Neuronal stem cell (in vitro differentiated cells): ENCODE measurements at places on chromosomes 5 and 9.

- DNase-seq = no peak
Measured at GRCh38 chr9:1028501-1029190, 21.5 kb upstream of the DMRT2 start.

DNA sequence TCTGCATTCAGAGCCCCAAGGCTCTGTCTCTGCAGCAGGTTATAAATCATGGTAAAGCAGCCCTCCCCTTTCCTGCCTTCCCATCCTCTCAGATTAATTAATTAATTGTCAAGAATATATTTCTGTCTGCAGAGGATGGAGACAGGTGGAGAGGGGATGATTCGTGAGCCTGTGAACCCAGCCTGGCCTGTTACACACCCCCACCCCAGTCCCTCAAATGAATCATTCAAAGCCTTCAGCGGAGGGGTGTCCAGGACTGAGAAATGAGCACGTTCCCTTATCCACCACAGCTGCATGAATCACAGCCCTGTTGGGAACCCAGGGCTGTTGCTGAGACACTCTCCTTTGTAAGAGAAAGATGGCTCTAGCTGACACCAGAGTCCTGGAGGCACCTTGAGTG, 56.0 kb downstream of the NIPAL4 start:
- no peak for DNase-seq

DNA sequence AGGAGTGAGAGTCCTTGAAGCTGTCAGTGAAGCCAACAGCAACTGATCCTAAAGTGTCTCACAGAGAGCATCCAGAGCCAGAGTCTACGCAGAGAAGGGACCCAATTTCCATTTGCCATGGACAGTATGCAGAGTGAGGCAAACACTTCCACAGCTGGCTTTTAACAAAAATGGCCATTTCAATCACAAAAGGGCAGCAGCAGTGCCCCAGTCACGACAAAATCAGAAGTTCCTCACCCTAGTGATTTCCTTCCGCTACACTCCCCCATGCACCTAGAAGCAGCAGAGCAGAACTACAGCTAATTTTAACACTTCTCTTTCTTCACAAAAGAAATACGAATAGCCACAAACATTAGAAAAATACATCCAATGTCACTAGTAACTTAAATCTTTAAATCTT, 27.9 kb downstream of the FBXW11 start:
- no peak for DNase-seq

DNA sequence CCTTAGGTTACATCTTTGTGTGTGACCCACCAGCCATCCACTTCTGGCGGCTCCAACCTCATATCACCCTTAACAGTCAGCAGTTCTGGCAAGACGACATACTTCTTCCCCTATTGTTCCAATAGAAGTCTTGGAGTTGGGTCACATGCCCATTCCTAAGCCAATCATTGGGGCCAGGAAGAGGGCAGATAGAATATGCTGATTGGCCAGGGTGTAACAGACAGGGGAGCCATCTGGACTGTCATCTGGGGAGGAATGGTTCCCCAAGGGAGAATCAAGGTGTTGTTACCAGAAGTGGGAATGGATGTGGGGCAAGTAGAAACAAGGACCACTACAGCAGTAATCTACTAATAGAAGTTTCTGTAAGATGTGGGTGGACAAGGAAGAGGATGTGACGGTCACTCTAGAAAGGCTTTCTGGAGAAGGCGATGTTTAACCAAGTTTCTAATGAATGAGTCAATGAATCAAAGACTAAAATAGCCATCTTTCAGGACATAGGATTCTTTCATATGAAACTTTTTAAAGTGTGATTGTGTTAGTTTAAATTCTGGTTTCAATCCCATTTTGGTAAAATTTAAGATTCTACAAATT, 200.4 kb downstream of the ARHGAP26 start:
- no peak for DNase-seq

DNA sequence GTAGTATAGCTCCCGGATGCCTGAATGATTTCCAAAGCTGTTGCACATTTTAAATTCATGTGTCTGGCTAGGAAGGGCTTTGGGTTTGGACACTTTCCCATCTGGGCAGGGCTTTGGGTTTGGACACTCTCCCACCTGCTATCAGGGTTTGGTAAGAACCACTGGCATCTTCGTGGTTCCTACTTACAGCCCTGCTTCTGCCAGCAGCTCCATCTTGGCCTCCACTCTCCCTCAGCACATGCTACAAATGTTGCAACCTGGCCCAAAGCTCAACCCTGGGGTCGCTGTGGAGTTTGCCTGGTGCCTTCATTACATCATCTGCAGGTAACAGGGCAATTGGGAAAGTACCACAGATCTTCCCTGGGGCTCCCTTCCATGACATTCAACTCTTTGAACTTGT, 3.5 kb downstream of the TMCO6 start:
- no peak for DNase-seq

DNA sequence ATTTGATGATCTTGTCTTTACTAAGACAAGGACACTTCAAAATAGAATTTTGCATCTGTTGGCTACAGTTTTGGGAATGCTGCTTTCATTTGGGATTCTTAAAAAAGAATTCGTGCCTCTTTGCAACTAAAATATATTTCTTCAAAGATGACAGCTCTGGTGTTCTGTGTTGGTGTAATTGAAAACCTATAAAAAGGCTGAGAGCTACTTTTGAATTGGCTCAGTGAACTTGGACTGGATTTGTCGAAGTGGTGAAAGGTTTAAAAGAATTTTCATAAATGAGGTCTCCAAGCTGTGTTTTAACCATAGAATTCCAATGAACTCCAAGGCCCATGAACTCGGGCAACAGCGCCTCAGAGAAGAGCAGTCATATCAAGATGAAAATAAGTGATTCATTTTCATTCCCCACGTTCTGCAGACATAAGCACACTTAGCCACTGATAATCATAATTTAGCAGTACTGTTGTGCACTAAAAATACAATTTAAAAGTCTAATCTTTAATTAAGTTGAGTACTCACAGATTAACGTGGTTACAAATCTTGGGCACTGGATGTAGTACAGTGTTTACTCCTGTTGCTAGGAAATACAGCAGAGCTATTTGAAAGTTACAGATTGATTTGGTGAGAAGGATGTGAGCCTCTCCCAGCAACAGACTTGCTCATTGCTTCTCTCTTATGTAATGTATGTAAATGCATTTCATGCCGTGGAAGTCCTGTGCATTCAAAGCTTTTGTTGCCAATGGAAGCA, 10.9 kb downstream of the SNCAIP start:
- no peak for DNase-seq

DNA sequence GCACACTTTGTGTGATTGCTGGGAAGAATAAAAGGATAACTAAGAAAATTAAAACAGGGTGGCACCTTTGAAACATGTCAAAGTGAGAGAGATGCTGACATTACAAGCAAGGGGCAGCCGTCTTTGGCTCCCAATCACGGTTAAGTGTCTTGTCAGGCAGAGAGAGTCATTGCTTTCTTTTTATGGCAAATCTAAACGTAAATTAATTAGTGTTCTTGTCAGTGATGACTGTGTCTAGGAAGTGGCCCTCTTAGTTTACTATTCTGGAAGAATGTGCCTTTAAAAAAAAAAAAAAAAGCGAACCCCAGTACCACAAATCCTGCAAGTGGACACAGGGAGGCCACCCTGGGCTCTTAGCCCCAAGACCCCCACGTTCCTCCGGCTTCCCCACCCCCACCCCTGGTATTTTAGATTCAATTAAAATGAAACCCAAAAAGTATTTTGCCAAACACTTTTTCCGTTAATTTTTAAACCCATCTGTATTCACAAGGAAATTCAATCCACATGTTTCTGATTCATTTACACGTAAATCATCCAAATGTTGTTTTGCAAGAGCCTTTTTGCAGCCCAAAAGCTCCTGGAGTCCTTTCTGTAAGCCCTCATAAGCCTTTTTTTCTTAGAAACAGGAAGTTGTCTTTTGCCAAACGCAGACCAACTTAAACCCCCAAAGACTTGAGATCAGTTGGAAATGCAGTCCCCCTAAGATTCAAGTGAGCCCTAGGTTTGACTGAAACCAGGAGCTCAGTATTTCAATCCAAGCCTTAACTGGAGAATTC, 399.3 kb downstream of the EBF1 start:
- no peak for DNase-seq

- DNase-seq = no peak
Measured at GRCh38 chr5:15133456-15133965, 261.9 kb upstream of the ANKH start.

GRCh38 chr5:126732716-126733115, 44.2 kb upstream of the LMNB1 start:
- DNase-seq = no peak

GRCh38 chr5:143495821-143496275, 92.4 kb upstream of the NR3C1 start:
- no peak for DNase-seq

DNA sequence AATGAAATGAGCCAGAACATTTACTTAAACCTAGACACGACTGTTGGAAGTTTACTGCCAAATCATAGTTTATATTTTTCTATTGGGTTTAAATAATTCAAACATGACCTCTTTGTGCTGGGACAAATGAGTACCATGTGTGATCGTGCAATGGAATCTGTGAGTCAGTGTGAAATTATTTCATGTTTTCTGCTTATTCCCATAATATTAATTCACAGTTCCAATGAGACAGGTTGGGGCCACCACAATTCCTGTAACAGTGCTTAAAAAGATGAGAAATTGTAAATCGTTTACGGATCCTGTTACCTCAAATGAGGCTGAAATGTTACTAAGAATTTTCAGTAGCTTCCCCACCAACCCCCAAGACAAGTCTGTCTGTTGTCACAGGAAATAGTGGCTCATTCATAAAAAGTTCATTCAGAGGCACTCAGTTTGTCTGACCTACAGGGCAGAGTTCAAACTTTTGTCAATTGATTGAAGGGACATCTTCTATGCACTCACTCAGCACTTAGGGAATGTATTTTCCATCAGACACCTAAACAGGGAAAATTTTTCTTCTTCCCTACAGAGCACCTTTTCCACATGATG, 563.9 kb upstream of the ADAMTS16 start:
- DNase-seq = no peak

DNA sequence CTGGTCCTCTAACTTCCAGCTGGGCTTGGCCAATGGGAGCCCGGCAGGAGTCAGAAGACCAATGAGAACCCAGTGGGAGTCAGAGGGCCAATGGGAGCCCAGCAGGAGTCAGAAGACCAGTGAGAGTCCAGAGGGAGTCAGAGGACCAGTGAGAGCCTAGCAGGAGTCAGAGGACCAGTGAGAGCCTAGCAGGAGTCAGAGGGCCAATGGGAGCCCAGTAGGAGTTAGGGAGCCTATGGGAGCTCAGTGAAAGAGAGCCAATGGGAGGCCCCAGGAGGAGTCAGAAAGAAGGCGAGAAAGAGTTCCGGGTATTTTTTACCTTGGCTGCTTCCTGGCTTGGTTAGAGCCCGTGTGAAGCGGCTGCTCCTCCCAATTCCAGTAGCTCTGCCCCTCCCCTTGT, 191.0 kb downstream of the GABBR2 start:
- no peak for DNase-seq

GRCh38 chr5:54760182-54760935, 225.0 kb downstream of the ESM1 start:
- DNase-seq = no peak

DNA sequence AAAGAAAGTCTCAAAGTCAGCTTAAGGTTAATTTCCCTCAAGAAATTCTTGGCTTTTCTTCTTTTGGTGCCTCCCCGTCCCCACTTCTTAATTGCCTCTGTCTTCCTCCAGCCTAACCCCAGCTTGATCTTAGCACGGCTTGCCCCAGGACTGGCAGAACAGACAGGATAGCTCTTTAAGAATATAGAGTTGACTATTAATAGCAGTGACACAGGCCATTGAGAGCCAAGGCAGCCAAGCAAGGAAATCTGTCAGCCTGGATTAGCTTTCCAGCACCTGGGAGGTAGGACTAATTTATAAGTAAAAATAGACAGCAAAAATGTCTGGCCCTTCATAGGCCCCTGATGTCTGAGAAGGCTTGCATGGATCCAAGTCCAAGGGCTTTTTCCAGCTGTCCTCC, 384.6 kb upstream of the SLC30A5 start:
- no peak for DNase-seq

GRCh38 chr9:134872482-134873231, 8.0 kb upstream of the FCN2 start:
- no peak for DNase-seq

DNA sequence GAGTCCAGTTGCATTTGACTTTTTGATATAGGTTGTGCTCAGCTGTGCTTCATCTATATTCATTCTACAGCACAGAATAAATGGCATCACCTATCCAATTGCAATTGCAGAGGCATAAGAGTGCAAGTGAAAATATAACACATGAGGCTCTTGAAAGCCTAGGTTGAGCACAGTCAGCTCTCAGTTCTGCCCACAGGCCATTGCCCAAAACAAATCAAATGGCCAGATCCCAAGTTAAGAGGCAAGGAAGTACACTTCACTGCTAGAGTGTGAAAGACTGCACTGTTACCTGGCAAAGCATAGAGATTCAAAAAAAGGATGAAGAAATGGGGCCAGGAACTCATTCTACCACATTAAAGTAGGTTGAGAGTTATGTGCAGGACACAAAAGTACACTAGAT, 305.5 kb upstream of the SEMA6A start:
- DNase-seq = no peak

GRCh38 chr9:87167582-87167981, 220.3 kb upstream of the GAS1 start:
- no peak for DNase-seq

DNA sequence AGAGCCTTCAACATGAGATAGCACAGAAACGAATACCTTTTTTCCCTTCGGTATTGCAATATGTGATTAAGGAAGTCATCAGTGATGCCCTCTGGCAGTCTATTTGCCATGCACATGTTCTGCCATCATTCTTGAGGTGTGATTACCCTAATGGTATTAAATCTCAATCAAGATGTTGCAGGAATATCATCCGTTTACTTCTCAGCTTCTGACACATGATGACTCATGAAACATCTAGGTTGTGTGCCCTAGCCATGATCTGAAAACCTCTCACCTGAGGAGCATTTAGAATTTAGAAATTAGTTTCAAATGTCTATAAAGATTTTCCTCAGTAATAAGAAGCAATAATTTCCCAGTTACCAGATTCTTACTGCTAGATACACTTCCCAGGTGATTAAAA, 209.1 kb downstream of the ADGRV1 start:
- no peak for DNase-seq

DNA sequence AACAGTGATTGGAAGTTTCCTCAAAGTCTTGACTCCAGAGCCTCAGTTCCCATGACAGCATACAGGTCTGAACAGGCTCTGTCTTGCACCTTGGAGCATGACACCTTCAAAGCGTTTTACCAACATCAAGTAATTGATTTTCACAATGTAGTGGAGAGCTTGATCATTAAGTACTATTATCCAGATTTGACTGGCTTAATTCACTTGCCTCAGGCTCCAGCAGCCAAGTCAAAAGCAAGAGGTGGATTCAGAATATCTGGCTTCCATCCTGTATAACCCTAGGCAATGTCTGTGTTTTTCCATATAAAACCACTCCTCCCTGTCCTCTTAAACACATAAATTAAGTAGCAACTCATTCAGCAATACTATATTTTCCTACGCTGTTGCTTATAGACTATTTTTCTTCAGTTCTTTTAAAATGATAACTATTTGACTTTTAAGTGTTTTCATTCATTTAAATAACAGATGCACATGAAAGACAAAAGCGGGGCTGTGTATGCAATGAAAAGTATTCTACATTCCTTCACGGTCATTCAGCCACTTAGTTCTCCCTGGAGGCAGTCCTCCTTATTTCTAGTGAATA, 150.8 kb upstream of the RANBP3L start:
- no peak for DNase-seq
